Ovary (tissue), 10 donors: ENCODE measurements at places on chromosomes 11 and 22. TPM values are rescaled to one million over a fixed set of nuclear protein-coding genes. Genes with fewer than 3 reads are reported as not detected.

DNA sequence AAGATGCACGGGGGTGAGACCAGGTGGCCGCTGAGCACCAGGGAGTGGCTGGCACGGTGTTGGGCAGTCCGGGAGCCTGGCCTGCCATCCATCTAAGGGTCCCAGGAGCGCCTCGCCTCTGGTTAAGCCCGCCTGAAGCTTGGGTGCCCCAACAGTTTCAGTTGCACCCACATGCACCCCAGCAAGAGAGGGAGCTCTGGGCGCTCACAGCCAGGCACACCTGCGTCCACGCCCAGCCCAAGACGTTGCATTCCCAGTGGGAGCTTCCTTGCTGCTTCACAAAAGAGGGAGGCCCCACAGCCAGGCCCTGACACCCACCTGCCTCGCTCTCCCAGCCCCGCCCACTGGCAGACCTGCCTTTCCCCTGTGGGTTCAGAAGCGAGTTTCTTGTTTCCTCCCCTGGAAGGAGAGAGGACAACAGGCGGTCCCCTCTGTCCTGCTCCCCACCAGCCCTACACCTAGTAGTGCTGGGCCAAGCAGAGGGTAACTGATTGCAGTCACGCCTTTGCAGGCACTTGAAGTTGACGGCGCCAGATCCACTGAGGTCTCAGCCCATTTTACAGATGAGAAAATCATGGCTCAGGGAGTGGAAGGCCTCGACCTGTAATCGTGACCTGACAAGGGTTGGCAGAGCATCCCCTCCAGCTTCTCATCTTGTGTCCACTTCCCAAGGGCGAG is 35.4 kb downstream of the OSBPL5 start:
- DNase-seq: peak; percentile 18

- DNase-seq: peak; percentile 40
These were observed 53.4 kb downstream of the SCGB1A1 start for GRCh38 chr11:62472063-62472884.

The OR5L1 gene
- total RNA-seq: not detected

- no peak for DNase-seq
These were observed 169.1 kb downstream of the NXPE2 start for GRCh38 chr11:114847306-114847975.

The OR51B2 gene
- 0.38 TPM for total RNA-seq
